ENCODE measurements at places on chromosomes 6 and 20.

GRCh38 chr20:35017099-35017835 is 61.6 kb downstream of the MYH7B start:
- DNase-seq, result no peak

DNA sequence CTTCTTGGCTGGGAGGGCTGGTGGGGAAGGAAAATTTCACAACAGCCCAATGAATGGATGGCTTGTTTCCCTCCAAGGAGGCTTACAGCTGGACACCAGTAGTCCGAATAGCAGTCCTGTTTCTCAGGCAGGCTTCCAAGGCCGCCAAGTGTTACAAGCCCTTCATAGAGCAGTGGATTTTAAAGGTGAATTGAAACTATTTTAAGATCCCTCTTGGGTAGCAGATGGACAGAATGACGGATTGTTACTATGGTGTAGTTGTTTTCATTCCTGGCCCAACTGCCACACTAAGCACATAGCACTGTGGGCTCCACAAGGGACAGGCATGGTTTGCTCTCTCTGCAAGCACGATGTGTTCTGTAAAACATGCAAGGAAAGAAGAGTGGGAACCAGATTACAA is 203.3 kb upstream of the TAB2 start:
- no peak for DNase-seq

- no peak for DNase-seq
Measured at GRCh38 chr6:11121851-11122250, 10.3 kb upstream of the ERVFRD-1 start.

DNA sequence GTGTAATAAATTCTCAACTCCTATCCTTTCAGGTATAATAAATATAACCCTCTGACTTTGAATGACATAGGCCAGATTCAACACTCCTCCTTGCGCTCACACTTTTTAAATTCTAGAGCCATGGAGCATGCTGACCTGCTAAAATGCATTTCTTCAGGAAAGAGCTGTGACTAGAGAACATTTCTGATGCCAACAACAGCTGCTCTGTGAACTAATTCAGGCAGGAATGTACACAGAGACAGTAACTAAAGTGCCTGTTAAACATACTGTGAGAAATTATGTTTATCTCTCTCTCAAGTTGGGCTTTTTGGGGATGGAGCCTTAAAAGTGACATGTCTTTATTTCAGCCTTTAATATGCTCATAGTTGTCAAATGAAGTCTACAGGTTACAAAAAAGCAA is 8.3 kb downstream of the NHSL1 start:
- no peak for DNase-seq

DNA sequence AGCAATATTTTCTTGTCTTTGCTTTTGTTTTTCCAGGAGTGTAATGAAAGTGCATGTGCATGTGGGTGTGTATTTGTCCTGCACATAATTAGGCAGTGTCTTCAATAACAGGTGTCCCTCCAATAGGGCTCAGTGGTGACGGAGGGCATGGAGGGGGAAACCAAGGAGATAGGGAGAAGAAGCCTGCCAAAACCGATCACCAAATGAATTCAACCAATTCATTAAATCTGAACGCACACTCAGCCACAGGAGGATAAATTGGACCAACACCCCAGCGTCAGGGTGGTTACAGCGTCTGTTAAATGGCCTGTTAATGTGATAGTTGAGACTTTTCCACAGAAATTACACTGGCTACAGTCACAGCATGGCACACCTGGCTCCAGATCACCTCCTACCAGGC is 527.6 kb downstream of the CD83 start:
- no peak for DNase-seq

DNA sequence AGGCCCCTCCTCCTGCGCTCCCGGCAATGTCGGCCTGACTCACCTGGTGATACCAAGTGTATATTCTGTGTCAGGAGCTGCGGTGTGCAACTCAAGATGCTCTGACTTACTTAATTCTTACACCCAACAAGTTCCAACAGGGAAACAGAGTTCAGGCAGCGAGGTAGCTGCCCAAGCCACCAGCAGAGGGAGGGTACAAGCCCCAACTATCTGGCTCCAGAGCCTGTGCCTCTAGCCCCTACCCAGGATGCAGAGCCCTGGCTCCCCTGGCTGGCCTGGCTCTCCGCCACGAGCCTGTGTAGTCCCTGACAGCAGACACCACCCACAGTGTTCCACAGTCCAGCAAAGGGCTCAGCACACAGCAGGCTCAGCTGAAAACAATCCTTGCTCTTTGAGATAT is 34.9 kb downstream of the C20orf203 start:
- DNase-seq, result no peak

DNA sequence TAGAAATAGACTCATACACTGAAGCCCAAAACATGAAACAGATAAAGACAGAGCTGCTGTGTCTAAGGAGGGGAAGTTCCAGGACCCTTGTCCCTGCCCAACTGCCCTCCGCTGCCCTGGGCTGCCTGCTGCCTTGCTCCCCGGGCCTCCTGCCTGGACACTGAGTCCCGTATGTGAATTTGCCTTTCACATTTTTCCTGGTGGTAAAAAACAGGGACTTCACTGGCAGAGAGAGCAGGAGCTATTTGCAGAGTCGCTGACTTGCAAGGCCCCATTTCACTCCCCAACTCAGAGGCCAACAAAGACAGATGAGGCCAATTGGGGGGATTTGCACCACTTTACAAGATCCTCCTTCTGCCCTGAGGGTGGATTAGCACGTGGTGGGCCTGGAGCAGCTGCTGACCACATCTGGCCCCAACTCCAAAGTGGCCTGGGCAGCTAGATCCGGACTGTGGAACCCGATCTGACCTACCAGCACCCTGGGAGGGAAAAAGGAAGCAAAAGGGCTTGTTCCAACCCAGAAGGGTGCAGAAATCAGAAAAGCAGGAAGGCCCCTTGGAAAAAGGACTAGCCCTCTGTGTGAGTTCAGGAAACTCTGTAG is 61.4 kb downstream of the NOL4L start:
- no peak for DNase-seq

GRCh38 chr6:108121612-108122011 is 44.2 kb upstream of the NR2E1 start:
- no peak for DNase-seq

- no peak for DNase-seq
Measured at GRCh38 chr6:3786141-3786540, 34.6 kb upstream of the PXDC1 start.

DNA sequence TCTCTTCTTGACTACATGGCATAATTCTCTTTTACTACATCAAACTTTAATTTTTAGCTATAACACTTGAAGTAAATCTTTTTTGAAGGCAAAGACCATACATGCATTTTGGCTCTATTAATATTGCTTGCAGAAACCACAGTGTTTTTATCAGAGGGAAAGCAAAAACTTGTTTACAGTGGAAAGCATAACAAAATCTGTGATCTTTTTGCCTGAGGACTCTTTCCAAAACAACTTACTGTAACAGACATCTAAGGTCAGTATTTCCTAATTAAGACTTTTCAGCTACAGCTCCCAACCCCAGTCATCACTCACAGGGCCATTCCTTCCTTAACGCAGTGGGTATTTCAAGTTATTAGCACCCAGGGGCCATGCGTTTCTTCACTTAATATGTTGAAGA is 274.7 kb downstream of the CDKAL1 start:
- DNase-seq, result no peak

DNA sequence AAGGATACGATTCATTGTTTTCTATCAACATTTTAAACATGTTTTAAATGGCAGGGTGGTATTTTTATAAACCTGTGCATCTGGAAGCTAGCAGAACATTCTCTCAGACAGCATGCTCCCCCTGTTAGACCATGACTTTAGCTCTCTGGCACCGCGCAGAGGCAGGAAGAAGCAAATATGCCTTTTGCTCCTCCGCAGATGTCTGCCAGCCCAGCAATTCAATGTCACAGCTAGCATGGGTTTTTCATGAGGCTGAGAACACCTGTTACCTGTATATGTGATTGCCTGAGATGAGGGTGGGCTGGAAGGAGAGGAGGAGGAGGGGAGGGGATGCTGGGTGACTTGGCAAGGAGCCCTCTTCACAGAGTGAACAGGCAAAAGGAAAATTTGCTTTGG is 6.7 kb downstream of the MTCH1 start:
- DNase-seq, result no peak

DNA sequence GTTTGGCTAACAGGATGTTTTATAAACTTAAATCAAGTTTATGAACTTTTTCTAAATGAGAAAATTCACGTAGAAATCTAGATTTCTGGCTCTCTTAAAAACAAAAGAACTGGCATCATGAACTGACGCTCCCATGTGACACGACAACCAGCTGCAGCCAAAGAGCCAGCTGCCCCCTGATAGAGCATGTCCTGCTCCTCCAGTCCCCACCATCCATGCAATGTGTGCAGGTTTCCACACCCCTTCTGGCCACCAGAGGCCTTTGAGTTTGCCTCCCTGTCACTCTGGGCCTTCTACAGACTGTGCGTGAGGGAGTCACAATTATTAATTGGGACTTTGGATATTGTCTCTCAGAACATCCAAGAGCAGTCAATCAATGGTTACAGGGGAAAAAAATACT is 1.6 kb upstream of the GPLD1 start:
- no peak for DNase-seq

DNA sequence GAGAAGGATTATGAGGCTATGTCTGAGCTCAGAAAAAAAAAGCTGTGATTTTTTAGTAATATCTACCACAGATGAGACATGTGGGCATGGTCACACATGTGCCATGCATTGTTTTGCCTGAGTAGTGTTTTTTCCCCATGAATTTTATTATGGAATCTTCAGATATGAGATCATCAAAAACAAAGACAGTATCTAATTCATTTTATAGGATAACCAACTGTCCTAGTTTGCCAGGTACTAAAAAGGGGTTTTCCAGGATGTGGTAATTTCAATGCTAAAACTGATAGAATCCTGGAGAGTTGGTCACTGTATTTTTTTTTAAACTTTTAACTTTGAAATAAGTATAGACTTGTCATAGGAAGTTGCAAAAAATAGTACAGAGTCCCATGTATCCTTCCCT is 127.4 kb upstream of the MAP3K7 start:
- no peak for DNase-seq

DNA sequence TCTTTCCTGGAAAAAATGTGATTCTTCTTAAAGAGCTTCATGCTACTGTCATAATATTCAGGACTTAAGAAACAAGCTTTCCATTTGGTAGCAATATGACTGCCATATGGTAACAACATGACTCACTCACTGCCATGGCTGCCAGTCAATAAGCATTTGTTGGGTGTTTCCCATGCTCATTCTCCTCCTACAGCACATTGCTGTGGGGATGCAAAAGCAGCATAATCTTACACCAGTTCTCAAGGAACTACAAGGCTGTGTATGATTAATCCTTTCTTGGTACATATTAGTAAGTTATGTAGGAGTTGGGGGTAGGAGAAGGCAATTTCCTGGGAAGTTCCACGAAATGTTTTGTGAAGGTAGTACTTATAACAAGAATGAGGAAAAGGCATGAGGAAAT is 76.7 kb downstream of the CEP162 start:
- DNase-seq, result no peak

DNA sequence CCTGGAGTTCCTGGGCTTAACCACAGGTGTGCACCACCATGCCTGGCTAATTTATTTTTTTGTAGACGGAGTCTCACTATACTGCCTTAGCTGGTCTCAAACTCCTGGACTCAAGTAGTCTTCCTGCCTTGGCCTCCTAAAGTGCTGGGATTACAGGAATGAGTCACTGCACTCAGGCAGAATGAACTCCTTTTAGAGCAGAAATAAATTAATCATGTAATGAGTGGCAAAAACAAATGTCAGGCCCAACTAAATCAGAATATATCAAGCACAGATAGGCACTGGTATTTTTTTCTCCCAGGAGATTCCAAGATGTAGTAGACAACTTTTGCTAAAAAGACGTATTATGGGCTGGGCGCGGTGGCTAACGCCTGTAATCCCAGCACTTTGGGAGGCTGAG is 2.6 kb downstream of the RPS10 start:
- no peak for DNase-seq

GRCh38 chr6:6981681-6982322 is 126.0 kb upstream of the RREB1 start:
- DNase-seq, result no peak

DNA sequence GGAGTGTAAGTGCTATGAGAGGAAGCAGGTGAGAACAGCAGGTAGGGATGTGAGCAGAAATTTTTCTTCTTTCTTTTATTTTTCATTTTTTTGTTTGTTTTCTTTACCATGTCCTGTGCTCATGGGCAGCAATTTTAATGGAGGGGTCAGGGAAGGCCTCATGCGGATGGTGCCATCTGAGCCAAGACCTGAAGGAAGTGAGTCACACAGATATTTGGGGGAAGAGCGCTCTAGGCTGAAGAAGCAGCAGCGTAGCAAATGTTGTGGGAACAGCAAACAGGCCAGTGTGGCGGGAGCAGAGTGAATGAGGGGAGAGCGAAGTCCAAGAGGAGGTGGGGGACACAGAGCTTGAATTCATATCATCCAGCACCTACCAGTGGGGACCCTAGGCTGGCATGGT is 12.7 kb downstream of the SPDEF start:
- DNase-seq, result no peak

DNA sequence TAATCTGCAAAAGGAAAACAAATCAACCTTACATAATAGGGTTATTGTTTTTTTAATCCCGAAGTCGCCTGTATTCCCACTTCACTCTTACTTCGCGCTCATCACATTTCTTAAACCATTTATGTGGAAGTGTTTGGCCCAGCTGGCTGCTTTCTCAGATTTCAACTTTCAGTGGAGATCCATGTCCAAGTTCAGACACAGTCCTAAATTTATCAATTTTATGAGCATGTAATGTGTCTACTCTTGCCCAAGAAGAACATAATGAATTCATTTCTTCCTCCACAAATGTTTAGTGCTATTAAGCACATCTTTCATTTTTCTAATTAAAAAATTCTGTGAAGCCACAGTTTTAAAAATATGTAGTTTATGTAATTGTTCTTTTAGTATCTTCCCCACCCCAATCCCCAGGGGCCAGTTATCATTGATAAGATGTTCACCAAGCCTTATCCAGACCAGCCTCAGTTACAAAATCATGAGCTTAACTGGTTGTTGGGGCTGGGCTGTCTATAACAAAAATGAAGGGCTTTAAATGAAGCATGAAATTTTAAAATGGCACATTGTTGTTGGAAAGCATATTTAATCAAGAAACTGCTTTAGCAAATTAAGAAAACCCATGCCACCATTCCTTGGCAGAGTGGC is 151.7 kb downstream of the UST start:
- no peak for DNase-seq

DNA sequence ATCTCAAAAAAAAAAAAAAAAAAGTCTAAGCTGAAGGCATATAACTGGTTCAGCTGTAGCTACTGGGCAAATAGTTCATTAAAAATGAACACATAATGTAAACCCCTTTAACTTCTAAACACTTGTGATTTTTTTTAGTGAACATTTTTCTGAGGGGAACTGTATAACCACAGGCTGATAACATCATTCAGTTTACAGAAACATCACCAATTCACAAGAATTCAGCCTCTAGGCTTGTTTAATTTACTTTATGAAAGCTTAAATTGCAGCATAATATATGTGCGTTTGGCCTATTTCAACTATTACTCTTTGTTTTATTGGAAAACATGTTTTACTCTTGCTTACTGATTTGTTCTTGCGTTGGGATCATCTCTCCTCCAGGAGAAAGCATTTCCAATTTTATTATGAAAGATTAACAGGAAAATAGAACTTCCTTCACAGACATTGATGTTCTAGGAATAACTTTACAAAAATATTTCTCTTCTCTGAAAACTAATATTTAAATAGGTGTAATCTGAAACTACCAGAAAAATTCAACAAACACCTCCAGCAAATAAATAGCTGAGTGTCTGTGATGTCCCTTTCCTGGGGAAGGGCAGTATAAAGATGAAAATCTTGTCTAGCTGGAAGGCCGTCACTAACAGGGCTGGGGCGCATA is 284.5 kb downstream of the UST start:
- DNase-seq, result no peak

- no peak for DNase-seq
Measured at GRCh38 chr20:31712564-31713311, 9.9 kb downstream of the BCL2L1 start.

- no peak for DNase-seq
Measured at GRCh38 chr6:2659882-2660281, 90.8 kb downstream of the MYLK4 start.
